ENCODE measurements at places on chromosomes 12 and 14.
A peak's percentile ranks its signal among the peaks of the same experiment; 100 is the strongest.

- DNase-seq: no peak
Measured at GRCh38 chr12:123474485-123475245, 16.7 kb downstream of the SNRNP35 start.

- no peak for DNase-seq
Measured at GRCh38 chr14:68528040-68528687, 264.7 kb downstream of the ZFP36L1 start.

- DNase-seq: peak; percentile 13
Measured at GRCh38 chr12:129961091-129961490, 57.3 kb upstream of the TMEM132D start.

GRCh38 chr12:6767353-6768319 is 1.5 kb downstream of the PTMS start:
- peak; percentile 23 for DNase-seq

DNA sequence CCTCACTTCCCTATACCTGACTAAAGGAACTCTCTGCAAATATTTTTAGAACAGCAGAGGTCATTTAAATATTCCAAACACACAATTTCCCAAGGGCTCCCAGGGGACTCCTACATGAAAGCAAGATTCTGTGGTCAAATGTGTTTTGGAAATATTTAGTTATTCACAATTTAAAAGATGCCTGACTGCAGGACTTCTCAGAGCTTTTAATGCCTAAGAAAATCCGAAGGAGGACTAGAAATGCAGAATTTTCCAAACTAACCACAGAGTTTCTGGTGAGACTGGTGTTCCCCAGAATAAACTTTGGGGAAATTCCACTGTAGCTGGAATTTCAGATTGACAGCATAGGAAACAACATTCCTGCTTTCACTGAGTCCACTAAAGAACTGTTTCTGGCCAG is 84.8 kb upstream of the MAP1LC3B2 start:
- no peak for DNase-seq

- DNase-seq: no peak
Measured at GRCh38 chr14:27566843-27567382, 969.1 kb upstream of the NOVA1 start.

DNA sequence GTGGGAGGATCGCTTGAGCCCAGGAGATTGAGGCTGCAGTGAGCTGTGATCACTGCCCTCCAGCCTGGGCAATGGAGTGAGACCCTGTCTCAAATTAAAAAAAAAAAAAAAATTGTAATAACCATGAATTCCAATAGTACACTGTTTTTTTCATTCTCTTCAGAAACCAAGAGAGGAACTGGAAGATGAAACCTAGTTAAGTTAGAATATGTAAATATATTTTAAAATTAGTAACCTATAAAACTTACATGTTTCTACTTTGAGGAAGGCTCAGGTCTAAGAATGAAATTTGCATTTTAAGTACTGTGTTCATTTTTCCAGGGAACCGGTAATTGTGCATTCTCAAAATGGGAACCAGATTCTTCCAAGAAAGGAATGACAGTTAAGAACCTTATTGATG is 18.8 kb downstream of the KNTC1 start:
- no peak for DNase-seq

DNA sequence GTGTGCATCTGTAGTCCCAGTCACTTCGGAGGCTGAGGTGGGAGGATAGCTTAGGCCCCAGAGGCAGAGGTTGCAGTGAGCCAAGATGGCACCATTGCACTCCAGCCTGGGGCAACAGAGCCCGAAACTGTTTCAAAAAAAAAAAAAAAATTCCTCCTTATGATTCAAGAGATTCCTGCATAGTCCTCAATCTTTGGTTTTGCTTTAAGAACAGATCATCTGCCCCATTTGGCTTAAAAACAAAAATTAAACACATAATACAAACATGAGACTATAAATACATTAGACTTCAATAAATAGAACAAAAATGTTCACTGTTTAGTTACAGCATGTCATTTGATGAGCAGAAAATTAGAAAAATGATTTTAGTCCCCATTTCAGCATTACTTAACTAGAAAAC is 131.2 kb downstream of the PAWR start:
- DNase-seq: no peak

DNA sequence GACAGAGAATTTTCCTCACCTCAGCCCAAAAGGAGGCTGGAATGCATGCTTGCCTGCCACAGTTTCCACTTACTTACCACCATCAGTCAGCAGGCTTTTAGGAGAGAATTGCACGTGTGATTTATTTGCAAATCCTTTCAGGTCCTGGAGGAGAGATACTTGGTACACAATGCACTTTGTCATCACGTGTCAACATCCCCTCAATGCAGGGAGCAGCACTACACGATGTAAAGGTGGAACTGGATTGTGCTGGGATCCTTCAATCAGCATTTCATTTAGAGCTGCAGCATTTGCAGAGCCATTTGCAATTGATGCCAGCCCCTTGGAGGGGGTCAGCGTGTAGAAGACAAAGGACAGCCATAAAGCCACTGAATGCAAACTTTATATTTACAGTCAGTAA is 218.1 kb downstream of the GLT1D1 start:
- no peak for DNase-seq

DNA sequence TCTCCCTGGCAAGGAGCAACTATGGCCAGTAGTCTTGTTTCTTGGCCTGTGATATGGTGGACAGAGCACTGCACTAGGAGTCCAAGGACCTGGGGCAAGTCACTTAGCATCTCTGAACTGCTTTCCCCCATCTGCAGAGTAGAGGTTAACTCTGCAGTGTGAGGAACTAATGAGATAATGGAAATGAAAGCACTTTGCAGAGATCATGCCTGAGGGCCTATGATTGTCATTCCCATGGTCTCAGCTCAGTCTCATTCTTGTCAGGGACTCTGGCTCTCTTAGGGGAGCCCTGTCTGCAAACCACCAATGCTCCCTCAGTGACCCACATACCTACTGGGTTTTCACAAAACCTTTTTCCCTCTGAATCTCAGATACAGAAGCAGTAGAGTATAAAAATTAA is 6.5 kb upstream of the PNMA1 start:
- peak; percentile 1 for DNase-seq

DNA sequence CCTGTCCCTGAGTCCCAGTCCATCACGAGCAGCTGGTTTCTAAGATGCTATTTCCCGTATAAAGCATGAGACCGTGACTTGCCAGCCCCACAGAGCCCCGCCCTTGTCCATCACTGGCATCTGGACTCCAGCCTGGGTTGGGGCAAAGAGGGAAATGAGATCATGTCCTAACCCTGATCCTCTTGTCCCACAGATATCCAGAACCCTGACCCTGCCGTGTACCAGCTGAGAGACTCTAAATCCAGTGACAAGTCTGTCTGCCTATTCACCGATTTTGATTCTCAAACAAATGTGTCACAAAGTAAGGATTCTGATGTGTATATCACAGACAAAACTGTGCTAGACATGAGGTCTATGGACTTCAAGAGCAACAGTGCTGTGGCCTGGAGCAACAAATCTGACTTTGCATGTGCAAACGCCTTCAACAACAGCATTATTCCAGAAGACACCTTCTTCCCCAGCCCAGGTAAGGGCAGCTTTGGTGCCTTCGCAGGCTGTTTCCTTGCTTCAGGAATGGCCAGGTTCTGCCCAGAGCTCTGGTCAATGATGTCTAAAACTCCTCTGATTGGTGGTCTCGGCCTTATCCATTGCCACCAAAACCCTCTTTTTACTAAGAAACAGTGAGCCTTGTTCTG is 41.6 kb downstream of the DAD1 start:
- no peak for DNase-seq

GRCh38 chr12:30859226-30859625 is 67.3 kb upstream of the TSPAN11 start:
- DNase-seq: no peak

DNA sequence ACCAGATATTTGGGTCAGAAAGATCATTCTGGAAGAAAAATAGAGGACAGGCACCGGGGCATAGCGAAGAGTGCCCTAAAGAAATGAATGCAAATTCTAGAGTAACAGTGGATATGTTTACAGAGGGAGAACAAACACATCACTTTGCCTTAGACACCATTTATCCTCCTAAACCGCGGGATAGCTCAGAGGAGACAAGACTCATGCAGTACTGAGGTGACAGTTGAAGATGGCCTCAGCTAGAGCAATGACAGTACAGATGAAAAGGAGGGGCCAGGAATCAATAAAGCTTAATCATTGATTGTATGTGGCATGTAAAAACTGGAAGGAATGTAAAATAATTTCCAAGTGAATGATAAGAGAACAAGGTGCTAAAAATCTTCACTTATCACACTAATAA is 10.5 kb upstream of the PPP1R12A start:
- DNase-seq: no peak

GRCh38 chr14:65471038-65471878 is 58.7 kb downstream of the FUT8 start:
- DNase-seq: no peak

GRCh38 chr12:41289501-41289900 is 101.4 kb downstream of the PDZRN4 start:
- no peak for DNase-seq

GRCh38 chr14:45267071-45267470 is 14.1 kb upstream of the MIS18BP1 start:
- DNase-seq: no peak

GRCh38 chr14:102223682-102224081 is 81.3 kb downstream of the MOK start:
- no peak for DNase-seq

DNA sequence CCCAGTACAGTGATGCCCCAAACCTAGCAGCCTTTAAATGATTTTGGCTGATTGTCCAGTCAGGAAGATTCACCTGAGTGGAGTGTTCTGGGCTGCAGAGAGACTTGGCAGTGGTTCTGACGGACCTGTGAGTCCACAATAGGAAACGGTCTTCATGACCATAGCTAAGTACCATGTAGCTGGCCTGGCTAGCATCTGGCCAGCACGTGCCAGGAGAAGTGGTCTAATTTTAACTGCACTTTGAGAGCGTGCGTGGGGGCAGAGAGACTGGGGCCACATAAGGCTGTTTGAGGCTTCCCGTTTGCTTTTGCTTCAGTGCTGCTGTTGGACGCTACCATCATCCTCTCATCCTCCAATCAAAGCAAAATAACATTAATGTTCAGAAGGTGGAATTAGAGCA is 54.7 kb downstream of the PPM1A start:
- DNase-seq: no peak

GRCh38 chr12:31600252-31600651 is 9.3 kb upstream of the DENND5B start:
- DNase-seq: no peak

- no peak for DNase-seq
Measured at GRCh38 chr14:103241531-103241930, 92.5 kb upstream of the EIF5 start.

GRCh38 chr12:57240926-57241401 is 10.0 kb downstream of the STAC3 start:
- peak; percentile 27 for DNase-seq

GRCh38 chr12:76755829-76756379 is 8.0 kb upstream of the ZDHHC17 start:
- no peak for DNase-seq

DNA sequence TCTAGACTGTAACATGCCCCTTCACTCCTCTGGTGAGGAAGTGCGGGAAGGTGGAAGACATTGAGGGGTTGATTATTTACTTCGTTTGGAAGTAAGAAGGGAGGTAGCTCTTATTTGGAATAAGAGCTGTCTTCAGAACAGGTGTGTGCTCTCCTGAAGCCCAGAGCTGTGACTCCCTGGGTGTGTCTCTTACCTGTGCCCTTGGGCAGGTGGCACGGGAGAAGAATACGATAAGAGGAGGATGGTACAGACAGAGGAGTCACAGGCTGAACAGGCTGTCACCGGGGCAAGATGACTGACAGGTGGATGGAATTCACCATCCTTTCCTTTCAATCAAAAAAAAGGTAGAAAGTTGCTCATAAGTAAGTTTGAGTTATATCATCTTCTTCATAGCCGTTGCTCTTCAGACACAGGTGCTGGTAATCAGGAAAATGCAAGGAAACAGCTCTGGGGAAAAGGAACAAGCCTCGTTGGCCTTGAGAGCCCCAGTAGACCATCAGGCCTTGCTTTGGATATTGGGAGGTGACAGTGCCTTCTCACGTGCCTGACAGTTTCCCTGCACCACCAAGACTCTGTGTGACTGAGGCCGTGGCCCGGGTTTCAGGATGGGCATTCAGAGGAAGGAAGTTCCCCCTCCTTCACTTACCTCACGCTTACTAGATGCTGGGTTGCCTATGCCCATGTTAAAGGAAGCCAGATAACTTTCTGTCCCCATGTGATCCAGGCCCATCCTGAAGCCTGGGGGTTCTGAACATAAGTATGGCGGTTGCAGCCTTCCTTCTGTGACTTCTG is 120.4 kb downstream of the ETV6 start:
- DNase-seq: no peak

GRCh38 chr14:65258391-65258790 is 154.1 kb upstream of the FUT8 start:
- peak; percentile 91 for DNase-seq

Data from PC-3 (cell line).